Amniotic epithelial cell (primary cell): ENCODE measurements at places on chromosomes 6 and 20.

GRCh38 chr6:124430740-124431318, 531.4 kb upstream of the RNF217 start:
- DNase-seq = peak; percentile 8

DNA sequence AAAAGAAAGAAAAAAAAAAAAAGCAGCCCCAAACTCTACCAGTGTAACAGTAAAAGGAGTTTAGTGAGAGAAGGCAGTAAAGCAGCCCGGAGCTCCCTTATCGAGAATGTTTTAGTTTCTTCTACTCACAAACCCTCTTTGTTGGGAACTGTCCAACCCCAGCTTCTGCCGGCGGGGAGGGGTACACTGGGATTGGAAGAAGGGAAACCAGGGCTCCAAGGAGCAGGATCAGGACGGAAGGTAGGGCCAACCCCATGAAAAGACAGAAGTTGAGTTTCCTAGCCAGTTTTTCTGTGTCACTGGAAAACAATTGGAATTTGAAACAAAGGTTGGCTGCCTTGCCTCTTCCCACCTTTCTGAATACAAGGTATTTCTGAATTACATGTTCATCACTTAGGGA, 66.0 kb downstream of the KIZ start:
- DNase-seq = no peak

GRCh38 chr6:6407071-6407741, 86.7 kb upstream of the F13A1 start:
- no peak for DNase-seq

- DNase-seq = no peak
Observed at GRCh38 chr20:5030348-5031205, 29.3 kb upstream of the SLC23A2 start.

DNA sequence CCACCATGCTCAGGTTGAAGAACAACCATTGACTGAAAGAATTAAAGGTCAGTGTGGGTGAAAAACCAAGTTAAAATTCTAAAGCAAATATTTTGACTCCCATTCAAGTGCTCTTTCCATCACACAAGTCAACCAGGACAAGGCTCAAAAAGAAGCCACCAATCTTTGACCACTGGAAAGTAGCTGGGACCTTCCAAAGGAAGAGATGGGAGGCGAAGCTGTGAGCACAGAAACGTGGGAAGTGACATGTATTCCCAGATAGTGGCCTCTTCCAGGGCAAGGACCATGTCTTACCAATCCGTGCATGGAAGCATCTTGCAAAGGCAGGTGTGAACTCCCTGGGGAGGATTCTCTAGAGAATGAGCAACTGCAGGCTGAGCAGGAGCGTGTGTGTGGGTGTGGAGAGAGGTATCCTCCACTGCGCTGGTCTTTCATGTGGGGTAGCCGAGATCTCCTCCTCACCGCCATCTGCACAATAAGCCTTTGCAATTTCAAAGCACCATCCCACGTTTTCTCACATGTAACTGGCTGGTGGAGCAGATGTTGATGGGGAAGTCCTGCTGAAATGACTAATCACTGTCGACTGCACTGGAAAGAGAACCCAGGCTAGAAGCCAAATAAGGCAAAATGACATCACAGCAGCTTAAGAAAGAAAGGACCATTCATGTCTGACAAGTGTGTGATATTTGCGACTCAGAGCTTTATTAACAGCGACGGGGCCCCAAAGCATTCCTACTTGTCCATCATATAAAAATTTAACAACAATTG, 189.4 kb upstream of the RREB1 start:
- peak; percentile 58 for DNase-seq

DNA sequence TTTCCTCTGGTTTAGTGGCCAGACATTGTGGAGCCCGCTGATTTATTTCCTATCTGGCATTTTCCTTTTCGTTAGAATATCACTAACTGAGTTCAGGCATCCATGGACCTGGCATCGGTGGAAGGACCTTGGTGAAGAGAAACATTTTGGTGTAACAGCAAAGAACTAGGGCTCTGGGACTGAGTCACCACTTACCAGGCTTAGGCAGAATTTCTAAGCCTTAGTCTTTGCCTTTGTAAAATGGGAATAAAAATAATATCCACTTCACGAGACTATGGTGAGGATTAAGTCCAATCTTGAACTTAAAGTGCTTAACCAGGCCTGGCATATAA, 42.0 kb upstream of the ENPP1 start:
- no peak for DNase-seq

GRCh38 chr6:8904754-8905153, 469.4 kb upstream of the SLC35B3 start:
- no peak for DNase-seq

DNA sequence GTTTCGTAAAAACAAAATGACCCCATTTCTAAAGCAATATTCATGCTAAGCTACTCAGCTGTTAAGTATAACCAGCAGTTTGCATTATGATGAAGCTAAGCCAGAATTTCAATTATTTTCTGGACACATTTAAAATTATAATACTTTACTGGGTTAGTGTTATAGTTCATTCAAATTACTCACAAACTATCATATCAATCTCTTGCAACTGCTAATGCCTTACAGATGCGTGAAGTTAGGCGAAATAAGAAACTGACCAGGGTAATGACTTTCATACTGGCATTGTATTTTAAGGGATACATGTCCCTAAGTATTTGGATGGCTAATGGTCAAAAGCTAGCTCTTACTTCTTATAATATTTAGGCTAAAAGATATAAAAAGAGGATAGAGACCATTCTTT, 249.6 kb downstream of the TSHZ2 start:
- no peak for DNase-seq

DNA sequence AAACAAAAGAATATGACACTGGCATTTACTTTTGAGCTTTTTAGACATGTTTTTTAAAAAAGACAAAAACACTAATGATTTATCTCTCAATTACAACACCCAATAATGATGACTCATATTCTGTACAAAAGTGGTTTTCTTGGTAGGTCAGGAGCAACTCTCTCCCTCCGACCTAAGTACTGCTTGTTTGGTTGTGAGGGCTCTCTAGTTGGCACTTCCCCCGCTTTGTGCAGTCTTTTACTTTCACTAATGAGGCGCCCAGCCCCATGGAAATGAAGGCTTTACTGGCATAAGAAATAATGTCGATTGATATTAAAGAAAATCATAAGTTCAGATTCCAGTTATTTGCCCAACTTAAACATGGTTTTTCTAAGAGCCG, 1.3 kb downstream of the KPNA5 start:
- peak; percentile 80 for DNase-seq

- DNase-seq = no peak
Observed at GRCh38 chr6:149961728-149962425, 1.9 kb upstream of the ULBP1 start.

DNA sequence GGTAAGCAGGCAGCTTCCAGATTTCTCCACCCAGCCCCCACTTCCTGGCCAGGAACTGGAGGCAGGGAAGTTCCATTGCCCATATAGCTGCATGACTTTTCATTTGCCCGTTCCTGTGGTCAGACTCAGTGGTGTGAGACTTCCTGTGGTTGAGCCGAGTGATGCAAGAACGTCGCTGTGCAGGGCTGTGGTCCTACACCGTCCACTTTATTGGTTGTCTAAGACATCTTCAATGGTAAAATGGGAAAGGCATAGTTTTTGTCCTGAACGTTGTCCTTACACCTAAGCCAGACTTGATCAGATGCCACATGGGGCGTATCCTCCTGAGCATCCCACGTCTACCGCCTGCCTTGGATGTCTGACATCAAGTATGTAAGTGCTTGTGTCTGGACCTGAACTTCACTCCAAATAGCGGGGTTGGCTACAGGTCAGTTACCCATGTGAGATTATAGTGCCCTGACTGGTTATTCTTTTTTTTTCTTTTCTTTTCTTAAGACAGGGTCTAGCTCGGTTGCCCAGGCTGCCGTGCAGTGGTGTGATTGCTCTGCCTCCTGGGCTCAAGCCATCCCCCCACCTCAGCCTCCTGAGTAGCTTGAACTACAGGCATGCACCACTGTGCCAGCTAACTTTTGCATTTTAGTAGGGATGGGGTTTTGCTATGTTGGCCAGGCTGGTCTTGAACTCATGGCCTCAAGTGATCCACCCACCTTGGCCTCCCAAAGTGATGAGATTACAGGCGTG, 25.9 kb upstream of the GTSF1L start:
- peak; percentile 96 for DNase-seq

- DNase-seq = no peak
Observed at GRCh38 chr20:48629069-48629959, 198.5 kb downstream of the PREX1 start.

GRCh38 chr20:8940326-8940725, 128.6 kb upstream of the PLCB4 start:
- no peak for DNase-seq

DNA sequence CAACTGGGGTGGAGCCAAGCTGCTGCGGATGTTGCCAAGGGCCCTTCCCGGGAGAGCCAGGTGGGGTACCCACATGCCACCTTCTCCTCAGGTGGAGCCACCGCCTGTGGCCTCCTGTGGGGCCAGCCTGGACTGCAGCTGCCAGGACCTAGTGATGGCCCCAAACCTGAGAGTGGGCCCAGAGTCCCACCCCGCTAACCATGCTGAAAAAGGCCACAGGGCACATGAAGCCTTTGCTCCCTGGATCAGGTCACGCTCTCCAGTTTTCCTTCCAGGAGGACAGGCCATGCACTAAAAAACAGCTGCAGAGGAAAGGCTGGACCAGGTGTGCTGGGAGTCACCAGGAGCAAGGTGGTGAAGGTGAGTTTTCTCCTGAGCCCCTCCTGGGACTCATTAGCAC, 73.9 kb upstream of the SLC22A16 start:
- no peak for DNase-seq

- DNase-seq = no peak
Observed at GRCh38 chr6:114431641-114432040, 88.8 kb upstream of the HS3ST5 start.

- DNase-seq = no peak
Observed at GRCh38 chr6:50449128-50449527, 264.2 kb upstream of the TFAP2D start.

DNA sequence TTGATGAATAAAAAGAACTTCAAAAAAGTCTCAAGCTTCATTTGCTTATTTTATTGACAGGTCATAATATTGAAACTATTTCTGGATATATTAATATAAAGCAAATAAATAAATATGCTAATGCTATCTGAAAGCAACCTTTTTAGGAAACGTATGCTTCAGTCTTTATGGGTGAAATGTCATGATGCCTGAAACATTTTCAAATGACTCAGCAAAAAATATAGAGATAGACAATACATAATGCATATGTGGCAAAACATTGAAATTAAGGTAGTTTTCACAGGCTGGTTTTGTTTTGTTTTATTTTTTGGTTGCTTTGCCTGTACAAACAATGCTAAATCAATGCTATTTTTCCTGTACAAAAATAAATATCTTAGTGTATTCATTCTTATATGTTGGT, 194.4 kb upstream of the PLCB4 start:
- DNase-seq = no peak

GRCh38 chr6:138847884-138848283, 52.0 kb downstream of the ECT2L start:
- no peak for DNase-seq

GRCh38 chr6:23027281-23027680, 457.9 kb downstream of the HDGFL1 start:
- no peak for DNase-seq

DNA sequence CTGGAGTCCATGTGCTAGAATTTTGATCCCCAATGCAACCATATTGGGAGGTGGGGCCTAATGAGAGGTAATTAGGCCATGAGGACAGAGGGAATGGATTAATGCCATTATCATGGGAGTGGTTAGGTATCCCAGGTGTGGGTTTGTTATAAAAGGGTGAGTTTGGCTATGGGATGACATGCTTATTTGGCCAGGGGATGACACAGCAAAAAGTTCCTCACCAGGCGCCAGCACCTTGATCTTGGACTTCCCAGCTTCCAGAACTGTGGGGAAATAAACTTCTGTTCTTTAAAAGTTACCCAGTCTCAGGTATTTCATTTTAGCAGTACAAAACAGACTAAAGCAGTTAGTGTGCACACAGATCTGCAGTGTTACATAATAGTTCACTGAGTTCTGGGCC, 84.1 kb downstream of the ADGB start:
- no peak for DNase-seq

GRCh38 chr6:108732091-108732870, 115.9 kb upstream of the ARMC2 start:
- peak; percentile 39 for DNase-seq

DNA sequence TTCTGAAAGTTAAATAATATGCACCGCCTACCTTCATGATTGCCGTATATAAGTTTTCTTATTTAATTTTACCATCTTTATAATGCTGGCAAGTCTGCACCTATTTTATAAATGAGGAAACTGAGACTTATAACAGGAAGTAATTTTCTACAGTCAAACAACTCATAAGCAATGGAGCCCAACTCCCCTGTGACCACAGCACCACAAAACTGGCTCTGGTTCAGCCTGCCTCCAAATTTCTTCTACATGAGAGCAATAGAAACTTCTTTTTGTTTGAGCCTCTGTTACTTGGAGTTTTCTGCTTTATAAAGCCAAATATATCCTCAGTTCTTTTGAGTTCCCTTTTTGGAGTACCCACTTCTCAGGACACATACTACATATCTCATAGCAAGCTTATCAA, 131.1 kb upstream of the HSF2 start:
- no peak for DNase-seq

- peak; percentile 8 for DNase-seq
Observed at GRCh38 chr6:55578537-55579363, at the start of gene HMGCLL1. Gene HMGCLL1, minus strand, starts transcription at chr6:55579192. Its CDS starts 137 bp downstream, at chr6:55579055.

DNA sequence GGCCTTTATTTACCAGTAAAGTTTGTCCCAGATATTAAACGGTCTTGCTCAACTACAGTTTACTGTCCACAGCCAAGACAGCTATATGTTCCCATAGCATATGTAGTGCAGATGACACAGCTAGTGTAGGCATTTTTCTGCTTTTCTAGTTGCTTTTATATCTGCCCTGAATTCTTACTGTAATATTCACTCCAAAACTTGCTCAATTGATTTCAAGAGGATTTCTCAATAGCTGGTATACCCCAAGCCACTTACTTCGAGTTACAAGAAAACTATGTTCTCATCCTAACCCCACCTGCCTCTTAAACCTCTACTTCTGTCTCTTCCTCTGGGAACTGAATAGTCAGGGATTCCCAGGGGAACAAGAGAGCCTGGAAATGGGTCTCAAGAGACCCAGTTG, 18.9 kb upstream of the ROS1 start:
- DNase-seq = peak; percentile 91

DNA sequence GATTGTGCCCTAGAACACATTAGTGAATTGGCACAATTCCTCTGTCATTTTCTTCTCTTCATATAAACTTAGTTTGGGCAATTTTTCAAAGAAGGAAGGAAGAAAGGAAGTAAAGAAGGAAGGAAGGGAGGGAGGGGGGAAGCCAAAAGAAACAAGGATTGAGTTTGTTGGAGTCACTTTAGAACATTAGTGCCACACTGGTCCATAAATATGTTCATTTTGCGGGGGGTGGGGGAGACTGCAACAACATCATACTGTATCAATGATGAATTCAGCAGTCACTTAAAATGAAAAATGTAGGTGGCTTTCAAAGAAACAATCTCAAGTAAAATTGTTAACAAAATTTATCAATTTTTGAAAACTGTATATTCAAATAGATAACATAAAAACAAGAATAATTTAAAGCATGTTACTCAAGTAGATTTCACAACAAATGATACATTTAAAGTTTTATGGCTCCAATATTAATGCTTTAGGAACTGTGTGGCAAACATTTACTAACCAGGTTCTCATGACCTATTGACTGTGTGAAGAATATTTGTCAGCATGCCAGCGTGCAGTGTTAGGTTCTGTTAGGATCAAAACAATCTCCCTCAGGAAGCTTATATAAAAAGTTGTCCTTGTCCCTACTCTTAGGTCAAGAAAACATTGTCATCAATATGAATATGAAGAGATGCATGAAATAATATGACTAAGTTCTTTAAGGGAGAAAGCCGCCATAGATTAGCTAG, 208.1 kb upstream of the AGPAT4 start:
- DNase-seq = no peak
